ENCODE measurements at places on chromosomes 13 and 19.

- H3K36me3 ChIP-seq, result no peaks in the 10 kb centered on the region
- no peaks in the 10 kb centered on the region for H3K27me3 ChIP-seq
- no peak overlapping the region for H3K4me3 ChIP-seq
- DNase-seq, result no peak
Observed at GRCh38 chr13:88863116-88863515, 1191.9 kb downstream of the SLITRK5 start.

DNA sequence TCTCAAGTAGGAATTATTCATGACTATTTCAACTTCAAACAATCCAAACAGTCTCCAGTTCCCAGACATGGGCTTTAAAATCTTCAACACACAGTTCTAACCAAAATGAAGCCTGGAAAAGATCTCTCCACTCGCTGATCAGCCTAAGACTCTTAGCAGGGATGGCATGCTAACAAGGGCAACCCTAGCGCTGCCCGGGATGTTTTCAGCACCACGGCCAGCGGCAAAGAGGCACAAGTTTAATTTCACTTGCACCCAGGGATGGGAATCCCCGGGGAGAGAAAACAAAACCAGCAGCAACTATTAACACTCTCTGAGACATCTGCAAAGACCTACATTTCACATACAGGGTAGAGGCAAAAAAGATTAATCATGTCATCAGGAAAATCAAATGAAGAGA lies 43.0 kb downstream of the CACNA1A start:
- peaks cover 20% of the 10 kb centered on the region for H3K27me3 ChIP-seq
- H3K27ac ChIP-seq, result no peak overlapping the region
- H3K4me3 ChIP-seq, result no peak overlapping the region
- H3K36me3 ChIP-seq, result no peaks in the 10 kb centered on the region

- no peaks in the 10 kb centered on the region for H3K36me3 ChIP-seq
- DNase-seq, result no peak
Observed at GRCh38 chr19:28468701-28469459, 744.1 kb downstream of the UQCRFS1 start.

GRCh38 chr19:47745010-47745901 lies at the start of gene NOP53:
Gene NOP53 (plus strand): TSS chr19:47745546. CDS start chr19:47745560, 14 bp downstream.
- H3K27me3 ChIP-seq, result no peaks in the 10 kb centered on the region
- no peak for DNase-seq
- H3K36me3 ChIP-seq, result peaks cover 15% of the 10 kb centered on the region
- peaks cover 47% of the 10 kb centered on the region for H3K4me1 ChIP-seq

- no peaks in the 10 kb centered on the region for H3K36me3 ChIP-seq
- H3K4me1 ChIP-seq, result peaks cover 20% of the 10 kb centered on the region
Observed at GRCh38 chr13:67101730-67102467, 128.2 kb downstream of the PCDH9 start.

All from chondrocyte (in vitro differentiated cells).